ENCODE measurements at places on chromosomes 1 and 21.

GRCh38 chr1:54927472-54928240 lies 40.7 kb upstream of the DHCR24 start:
- DNase-seq = peak; percentile 71

DNA sequence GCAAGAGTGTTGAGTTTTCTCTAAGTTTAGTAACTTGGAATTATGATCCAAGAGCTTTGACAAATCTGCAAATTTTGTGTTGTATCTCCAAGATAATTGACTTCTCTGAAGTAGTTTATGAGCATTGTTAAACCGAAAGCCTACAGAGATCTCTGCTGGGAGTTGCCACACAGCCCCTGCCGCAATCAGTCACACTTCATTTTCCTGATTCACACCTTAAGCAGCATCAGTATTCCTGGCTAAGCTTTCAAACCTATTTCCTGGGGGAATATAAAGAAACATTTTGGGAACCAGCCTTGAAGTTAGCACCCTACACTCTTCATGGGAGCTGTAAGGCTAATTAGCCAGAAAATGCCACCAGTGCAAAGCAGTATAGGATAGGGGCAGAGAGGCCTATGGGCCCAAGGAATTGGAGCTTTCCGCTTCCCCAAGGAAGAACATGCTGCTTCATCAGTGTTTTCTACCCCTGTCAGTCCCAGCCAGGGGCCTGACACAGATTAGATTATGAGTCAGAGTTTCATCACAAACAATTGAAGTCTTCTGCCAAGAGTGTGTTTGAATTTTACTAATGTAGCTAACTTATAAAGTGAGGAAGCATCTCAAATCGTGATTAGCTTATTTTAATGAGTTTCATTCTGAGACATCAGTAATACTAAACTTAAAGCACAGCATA lies 23.2 kb upstream of the CACYBP start:
- DNase-seq = peak; percentile 81

DNA sequence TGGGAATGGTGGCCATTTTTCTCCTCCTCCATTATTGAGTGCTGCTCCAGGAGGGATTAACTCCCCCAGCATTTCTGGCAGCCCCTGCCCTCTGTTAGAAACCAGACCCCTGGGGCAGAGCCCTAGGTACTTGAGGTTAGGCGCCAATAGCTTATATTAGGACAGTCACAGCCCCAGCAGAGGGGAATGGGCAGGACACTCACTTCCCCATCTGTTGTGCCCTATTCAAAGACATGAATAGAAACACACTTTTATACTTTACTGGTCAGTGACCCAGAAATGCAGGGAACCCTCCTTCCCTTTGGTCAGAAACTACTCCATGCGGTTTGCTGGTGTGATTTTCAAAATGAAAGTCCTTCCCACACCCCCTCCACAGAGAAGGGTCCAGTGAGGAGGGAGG lies 267.7 kb downstream of the PTBP2 start:
- DNase-seq = no peak

GRCh38 chr1:214427871-214428277 lies 123.5 kb downstream of the PTPN14 start:
- DNase-seq = peak; percentile 95

DNA sequence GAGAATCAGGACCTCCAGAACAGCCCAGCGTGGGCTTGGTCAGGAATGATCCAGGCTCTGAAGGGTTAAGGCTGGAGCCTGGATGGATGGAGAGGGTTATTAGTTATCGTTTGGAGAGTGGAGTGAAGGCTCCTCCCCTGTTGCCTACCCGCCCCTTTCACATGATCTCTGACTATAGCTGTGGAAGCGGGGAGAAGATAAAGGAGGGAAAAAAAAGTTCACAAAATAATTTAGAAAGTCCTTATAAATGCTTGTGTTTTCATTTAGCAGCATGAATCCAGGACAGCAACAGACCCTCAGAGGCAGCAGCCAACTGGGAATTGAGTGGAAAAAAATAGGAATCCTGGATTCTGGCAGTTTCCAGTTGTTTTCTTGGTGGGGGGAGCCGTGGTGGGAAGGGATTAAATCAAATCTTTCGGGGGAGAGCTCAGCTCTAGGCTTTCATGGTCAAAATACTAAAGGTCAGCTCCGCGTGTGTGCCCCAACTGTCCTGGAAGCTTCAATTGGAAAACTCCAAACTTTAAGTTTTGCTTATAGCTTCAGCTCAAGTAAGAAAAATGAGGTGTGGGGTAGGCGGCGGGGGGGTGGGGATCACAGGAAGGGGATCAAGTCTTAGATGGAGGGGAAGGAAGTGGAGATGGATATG lies 595 bp upstream of the DDR2 start:
- DNase-seq = no peak

DNA sequence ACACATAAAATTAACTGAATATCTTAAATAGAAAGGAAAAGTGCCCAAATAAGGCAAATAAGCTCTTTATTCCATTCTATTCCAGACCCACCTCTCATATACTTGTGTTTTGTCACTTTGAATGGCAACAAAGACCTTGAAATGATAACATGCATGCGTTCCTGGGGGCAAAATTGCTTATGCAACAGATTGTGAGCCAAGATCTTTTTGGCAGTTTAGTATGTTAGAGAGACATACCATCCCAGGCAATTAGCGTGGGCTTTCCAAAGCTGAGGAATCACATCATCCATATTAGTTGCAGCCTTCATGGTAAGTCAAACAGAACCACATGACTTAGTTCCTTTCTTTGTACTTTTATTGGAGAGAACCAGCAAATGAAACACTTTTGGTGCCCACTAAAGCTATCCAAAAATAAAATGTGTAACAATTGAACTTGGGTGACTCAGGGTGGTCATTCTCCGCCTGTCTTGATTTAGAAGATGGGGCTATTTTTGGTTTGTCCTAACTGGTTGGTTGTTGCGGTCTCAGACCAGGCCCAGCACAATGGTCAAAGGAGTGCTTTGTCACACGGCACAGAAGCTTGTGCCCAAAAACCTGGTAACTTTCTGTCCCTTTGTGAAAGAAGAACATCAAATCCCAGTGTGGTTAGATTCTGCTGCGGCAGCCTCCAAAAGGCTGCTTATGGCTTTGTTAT lies 68.7 kb upstream of the ATF3 start:
- no peak for DNase-seq

GRCh38 chr1:28718586-28719331 lies 18.0 kb upstream of the YTHDF2 start:
- peak; percentile 26 for DNase-seq

DNA sequence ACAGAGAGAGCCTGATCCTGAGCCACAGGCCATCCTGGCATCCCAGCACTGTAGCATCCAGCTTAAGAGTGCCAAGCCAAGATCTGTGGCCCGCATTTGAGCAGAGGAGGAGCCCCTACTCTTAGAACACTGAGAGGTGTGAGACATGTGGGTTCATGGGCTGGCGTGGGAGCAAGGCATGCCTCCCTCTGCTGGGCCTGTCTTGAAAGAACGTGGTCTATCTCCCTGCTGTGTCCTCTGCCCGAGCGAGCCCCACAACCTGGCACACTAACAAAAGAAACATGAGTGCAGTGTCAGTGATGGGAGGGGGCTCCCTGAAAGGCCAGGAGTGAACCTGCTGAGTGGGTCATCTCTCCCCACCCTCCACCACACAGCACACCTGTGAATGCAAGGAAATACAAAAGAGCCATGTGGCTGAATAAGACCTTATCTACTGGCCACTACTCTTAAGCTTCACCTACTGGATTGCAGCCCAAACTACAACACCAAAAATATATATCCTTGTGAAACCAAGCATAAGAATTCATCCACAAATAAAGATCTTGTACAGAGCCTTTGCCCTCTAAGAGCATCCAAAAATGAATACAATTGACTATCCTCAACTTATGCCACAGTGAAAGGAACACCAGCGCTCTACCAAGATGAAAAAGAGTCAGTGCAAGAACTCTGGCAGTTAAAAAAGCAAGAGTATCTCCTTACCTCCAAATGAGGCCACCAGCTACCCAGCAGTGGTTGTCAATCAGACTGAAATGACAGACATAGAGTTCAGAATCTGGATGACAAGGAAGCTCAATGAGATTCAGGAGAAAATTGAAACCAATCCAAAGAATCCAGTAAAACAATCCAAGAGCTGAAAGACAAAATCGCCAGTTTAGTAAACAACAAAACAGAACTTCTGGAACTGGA lies 259.4 kb upstream of the DAB1 start:
- no peak for DNase-seq

DNA sequence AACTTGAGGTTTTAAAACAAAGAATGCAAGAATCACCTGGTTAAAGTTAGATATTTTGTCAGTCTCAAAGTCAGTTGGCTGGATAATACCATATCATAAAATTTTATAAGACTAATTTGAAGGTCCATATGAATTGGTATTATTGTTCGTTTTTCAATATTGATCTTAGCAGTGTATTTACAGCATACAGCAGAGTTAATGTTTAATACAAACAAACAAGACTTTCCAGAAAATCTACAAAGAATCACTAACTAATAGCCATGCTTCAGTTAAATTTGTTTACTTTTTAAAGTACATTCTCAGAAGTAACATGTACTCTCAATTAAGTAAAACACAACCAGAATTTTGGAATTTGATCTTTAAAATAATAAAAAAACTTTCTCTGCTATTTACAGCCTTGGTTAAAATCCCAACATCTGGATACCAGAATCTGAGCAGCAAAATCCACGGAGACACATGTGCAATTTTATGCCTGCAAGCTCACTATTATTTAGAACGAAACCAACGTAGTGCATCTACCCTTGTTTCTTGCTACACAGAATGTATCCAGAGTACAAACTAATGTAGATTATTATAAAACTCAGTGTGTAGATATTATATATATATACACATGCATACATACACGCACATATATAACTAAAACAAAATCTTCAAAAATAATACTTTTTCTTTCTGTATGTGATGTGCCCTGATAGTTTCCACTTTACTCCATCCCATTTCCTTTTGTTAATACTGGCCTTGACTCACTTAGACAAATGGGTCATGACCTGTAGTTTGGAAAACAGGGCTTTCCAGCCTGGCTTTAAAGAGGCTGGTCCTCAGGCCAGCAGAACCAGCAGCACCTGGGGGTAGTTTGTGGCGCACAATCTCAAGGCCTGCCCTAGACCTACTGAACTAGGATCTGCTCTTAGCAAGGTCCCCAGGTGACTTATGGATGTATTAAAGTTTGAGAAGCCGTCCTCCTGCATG lies 63.6 kb upstream of the ERG start:
- DNase-seq = no peak

DNA sequence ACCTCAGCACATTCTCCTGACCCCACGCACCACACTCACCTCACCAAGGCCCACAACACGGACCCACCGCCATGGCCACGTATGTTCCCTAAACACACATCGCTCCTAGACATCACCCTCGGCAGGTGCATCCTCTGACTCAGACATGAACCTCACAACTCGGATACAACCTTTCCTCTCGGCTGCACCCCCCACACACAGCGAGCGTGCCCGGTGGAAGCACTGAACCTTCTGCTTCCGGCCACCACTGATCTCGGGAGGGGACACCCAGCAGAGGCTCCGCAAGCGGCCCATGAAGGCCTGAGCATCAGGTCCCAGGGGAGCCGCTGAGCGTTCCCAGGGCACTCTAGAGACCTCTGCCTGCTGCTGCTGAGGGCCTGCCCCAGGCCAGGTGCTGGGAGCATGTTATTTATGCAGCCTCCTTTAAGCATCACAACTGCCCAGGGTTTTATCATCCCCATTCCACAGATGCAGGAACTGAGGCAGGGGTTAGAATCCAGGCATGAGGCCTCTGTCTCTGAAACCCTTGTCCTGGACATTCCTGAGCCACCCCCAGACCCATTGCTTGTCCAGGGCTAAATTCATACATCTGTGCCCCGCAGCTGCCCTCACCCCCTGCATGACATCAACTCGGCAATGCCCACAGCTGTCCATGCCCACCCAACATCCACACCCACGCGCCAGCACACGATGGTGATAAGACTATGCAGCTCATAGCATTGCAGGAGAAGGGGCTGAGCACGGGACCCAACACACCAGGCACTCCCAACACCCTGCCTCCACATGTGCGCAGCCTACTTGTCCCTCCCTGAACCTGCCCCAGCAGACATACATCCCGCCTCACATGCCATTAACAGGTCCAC lies 27.0 kb downstream of the SDC3 start:
- DNase-seq = no peak

DNA sequence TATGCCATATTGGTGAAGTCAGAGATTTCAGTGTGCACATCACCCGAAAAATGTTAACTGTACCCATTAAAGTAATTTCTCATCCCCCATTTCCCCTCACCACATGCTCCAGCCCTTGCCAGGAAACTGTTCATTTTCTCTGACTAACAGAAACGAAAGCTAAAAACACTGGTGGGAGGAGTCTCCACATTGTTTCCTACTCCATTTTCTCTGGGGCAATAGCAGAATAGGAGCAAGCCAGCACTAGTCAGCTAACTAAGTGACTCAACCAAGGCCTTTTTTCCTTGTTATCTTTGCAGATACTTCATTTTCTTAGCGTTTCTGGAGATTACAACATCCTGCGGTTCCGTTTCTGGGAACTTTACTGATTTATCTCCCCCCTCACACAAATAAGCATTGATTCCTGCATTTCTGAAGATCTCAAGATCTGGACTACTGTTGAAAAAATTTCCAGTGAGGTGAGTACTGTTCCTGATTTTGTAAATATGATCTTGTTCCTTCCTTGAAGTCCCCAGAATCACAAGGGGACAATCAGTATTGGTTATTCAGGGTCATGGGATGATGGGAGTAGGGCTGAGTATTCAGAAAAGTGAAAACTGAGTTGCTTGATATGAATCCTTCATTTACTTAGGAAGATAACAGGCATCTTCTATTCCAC lies at the start of gene IFI16:
Gene IFI16 (plus strand): TSS at position 204 of the 658 bp plus-strand sequence. CDS start 4,774 bp downstream, outside the sequence.
- DNase-seq = peak; percentile 96

DNA sequence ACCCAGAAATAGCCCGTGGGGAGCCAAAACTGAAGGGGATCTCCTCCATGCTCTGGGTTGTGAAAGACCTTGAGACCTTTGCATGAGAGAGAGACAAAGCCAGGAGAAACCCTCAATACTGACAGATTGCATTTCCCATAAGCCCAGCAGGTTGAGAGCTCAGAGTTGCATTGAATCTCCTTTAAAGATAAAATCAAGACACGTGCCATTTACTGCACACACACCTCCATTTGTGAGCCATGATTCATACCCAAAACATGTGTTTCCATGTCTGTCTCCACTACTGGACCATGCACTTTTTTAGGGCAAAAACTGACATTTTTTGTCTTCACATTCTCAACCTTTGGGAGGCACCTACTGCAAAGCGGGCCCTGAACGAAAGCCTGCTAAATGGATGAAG lies 144.0 kb upstream of the NRIP1 start:
- DNase-seq = peak; percentile 36

GRCh38 chr21:17690078-17690494 lies 77.4 kb upstream of the BTG3 start:
- DNase-seq = peak; percentile 66

DNA sequence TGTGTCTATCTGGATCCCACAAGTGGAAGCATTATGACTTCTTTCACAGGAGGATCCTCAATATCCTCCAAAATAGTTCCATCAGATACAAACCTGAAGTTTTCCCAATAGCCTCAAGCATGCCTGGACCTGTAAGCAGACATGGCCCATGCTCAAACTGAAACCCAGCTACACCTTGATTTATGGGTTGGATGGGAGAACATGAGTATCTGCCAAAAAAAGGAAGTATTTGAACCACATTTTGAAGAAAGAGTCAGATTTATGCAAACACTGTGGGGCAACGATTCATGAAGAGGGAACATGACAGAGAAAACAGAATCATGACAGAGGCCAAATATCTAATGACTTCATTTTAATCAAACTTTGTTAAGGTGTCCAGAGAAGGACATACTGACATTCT lies 351.0 kb upstream of the NFIA start:
- peak; percentile 33 for DNase-seq

Data from epithelial cell of esophagus (primary cell).